GOT3 (cell line): ENCODE measurements at places on chromosomes 1 and 21.

- no peak for DNase-seq
Measured at GRCh38 chr1:117632269-117633067, 26.6 kb downstream of the TENT5C start.

GRCh38 chr1:190344454-190344853 is 133.2 kb downstream of the BRINP3 start:
- DNase-seq: no peak

DNA sequence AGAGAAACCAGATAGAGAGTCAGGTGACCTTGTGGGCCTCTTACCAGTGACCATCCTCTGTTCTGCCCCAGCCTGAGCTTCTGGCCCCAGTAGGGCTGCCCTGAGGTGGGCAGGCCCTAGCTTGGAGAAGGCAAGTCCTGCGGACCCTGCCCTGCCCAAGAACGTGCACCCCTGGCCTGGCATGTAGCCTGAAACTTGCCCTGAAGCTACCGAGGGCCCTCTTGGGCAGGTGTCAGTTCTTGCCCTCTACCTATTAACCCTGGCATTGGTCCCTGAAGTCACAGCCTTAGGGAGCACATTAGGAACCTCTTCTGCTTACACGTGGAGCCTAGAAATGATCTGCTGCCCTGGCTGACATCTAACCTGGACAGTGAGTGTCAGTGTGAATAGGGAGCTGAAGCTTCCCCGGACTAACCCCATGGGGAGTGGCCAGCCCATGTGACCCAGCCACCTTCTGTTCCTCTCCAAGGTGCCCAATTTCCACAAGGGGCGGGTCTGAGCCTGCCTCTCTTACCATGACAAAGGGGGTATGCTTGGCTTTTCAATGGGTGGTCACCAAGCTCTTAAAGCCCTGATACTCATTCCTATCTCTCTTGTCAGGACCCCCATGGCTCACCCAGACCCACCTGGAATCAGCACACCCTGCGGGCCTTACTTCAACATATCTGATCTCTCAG is 163.0 kb downstream of the ZSCAN20 start:
- DNase-seq: no peak

GRCh38 chr1:193157360-193157759 is 29.1 kb downstream of the B3GALT2 start:
- no peak for DNase-seq

DNA sequence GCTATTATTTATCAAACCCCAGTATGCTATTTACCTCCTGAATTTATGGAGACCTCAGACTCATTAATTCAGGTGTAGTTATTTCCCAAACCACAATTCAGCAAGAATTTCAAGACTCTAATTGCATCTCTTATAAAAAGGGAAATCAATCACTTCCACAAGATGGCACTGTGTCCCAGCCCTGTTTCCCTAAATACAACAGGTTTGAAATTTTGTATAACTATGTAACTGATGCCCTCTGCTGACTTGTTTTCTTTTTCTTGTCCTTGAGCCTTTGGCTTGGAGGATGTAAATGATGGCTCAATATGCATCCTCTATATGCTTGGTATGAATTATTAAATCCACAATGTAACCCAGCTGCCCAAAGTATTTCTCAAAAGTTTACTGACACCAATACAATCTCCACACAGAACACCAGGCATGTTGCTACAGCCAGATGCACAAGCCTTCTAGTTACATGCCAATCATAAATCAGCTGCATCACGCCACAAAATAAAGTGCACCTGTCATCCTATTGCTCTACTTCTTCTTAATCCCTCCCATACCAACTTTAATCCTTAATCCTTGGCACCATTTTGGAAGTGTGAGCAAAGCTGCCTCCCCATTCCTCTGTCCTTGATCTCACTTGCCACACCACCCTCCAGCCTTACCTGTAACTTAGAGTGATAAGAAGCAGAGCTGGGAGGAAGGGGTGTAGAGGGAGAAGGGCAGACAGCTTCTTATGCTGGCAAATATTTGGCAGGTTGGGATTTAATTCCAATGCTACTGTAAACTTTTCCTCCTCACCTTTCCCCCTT is 9.0 kb downstream of the C1orf105 start:
- no peak for DNase-seq

DNA sequence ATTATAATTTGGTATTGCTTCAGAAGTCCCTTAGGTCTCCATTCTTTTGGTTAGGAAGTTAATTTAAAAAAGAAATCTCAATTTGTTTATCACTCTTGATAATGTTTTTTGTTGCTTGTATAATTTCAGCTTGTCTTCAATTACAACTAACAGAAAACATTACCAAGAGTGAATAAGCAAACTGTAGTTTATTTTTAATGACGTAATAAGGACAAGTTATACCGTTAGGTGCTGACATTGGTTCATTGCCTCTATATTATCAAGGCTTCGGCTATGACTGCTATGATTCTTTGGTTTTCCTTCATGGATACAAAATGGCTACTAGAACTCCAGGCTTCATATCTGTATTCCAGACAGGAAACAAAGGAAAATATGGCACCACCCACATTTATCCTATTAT is 220.6 kb downstream of the PTGER3 start:
- DNase-seq: no peak

DNA sequence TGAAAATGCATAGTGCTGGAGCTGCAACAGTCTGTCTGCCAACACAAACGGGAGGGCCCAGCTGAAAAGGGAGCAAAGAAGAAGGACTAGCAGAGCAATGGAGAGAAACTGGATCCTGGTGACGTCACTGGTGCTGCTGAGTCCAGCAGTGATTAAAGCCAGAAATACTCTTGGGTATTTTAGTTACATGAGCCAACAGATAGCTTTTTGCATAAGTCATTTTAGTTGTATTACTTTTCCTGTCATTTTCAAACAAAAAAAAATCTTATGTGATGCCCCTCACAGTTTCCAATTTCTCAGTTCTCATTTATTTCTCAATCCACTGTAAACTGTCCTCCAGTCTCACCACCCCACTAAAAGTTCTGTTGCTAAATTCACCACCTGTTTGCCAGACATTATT is 38.7 kb upstream of the NEK7 start:
- DNase-seq: no peak

DNA sequence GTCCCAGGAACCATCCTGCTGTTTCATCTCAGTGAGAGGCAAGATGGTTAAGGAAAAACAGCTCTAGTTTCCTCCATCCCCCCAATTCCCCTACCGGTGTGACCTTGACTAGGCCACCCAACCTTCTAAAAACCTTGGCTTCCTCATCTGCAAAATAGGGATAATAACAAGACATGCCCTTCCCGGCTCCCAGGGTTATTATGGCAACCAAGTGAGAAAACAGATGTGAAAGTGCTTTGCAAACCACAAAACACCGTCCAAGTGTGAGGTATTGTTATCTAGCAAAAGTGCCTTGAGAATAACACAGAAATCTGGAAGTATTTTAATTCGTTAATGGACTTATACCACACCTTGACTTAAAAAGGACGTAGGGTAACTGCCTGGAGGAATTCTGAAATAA is 62.7 kb downstream of the ITPKB start:
- DNase-seq: no peak

- DNase-seq: no peak
Measured at GRCh38 chr1:248703674-248704073, 1.1 kb upstream of the OR14I1 start.

DNA sequence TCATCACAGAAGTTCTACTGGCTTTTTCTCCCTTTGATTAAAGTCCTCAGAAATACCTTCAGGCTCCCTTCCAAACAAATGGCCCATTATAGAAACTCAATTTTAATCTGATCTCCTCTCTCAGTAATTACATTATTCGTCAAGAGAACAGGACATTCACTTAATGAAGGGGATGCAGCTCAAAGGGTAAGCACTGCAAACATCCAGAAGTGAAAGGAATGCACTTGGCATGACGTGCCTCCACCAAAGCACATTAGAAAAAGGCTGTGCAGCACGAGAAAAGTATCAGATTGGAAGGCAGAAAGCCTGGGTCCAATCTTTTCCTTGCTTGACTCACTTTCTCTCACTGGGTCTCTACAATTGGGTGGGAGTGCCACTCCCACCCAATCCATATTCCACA is 222.6 kb upstream of the BEND5 start:
- no peak for DNase-seq

- DNase-seq: no peak
Measured at GRCh38 chr1:98429965-98430443, 231.5 kb upstream of the SNX7 start.

GRCh38 chr1:56180520-56181190 is 398.7 kb downstream of the PLPP3 start:
- DNase-seq: no peak

GRCh38 chr1:65021795-65022194 is 55.4 kb upstream of the JAK1 start:
- no peak for DNase-seq

DNA sequence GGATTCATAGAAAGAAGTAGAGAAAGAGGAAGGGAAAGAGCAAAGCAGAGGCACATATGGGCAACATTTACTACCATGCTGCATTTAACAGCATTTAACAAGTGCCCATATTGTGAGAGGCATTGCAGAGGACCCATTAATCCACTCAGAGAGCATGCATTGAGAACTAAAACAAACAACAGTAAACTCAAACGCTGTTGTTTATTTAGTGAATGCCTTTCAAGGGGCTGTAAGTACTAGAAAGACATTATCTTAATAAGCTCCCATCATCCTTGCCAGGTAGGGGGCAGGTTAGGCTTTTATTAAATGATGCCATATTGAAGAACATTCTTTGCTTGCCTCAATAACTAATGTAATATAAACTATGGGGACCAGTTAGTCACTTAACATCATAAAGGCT is 254.3 kb upstream of the DAB1 start:
- no peak for DNase-seq

GRCh38 chr1:15802234-15802965 is 5.0 kb downstream of the UQCRHL start:
- DNase-seq: no peak

DNA sequence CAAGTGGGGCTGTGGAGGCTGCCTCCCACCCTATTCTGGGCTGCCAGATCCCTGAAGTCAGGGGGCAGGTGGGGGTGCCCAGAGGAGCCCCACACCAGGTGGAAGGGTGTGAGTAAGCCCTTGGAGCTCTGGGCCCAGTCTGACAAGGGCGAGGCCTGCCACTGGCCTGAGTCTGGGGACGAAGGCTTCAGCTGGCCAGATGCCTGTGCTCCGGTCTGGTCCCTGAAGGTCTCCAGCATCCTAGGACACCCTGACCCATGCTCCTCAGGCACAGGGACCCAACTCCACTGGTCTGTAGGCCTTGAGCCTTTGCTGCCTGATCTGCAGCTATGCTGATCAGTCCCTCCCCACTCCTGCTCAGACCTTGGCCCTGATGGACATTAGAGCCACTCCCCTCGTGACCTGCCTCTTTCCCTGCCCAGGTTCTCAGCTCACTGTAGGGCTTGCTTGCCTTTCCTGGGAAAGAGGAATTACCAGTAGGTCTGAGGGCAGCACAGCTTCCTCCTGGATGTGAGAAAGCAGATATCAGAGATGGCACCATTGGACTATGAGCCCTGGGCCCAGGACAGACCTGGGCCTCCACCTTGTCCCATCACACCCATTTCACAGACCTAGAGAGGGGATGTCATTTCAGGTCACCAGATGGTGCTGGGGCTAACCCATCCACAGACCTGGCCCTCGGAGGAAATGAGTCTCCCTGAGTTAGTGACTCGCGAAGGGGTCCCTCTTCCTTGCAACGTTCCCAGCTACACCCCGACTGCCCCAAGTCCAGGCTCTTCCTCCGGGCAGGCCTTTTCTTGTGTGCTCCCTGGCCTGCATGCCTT is 32.8 kb upstream of the CSF3R start:
- no peak for DNase-seq

- DNase-seq: no peak
Measured at GRCh38 chr1:106613068-106613467, 443.4 kb upstream of the PRMT6 start.

DNA sequence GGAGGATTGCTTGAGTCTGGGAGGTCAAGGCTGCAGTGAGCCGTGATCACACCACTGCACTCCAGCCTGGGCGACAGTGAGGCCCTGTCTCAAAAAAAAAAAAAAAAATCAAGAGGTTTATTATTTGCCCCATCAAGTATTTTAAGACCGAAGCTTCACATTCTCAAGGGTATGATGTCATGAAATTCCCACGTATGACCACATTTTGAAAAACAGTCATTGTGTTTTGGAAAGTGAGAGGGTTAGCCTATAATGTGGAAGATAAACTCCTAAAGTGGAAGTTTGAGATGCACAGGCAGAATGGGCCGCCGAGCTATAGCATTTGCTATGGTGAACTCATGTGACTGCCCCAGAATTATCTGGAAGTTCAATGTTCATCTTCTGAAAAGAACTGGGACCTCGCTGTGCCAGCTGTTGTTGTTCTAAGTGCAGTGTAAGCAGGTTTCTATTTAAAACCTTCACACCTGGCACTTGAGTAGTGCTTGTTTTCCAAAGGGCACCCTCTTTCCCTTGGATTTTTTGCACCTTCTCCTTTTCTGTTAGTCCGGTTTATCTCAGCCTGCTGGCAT is 96.9 kb upstream of the SLC25A33 start:
- DNase-seq: no peak

DNA sequence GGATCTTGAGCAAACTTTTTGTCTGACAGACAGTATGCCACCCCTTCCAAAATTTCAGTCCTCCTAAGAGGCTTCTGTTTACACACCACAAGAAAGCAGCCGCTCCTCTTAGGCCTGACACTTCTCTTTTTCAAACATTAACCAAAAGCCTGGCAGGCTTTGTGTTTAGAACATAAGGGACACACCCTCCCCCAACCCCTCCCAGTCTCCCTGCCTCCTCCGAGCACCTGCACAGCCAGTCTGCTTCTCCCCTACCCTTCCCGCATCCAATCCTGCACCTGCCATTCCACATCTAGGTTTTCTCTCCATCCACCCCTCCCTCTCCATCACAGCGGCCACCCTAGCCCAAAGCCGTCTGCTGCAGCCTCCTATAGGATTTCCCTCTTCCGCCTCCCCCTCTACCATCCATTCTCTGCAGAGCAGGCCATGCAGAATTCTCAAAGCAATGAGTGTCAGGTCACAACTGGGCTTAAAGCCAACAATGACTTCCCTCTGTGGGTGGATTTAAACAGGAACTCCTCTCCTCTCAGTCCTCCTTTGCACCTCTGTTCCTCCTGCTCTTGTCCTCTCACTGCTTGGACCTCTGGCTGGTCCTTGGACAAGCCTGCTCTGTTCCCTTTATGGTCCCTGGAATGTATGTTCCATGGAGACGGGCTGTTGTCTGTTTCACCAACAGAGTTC is 478.2 kb downstream of the NPHP4 start:
- no peak for DNase-seq

DNA sequence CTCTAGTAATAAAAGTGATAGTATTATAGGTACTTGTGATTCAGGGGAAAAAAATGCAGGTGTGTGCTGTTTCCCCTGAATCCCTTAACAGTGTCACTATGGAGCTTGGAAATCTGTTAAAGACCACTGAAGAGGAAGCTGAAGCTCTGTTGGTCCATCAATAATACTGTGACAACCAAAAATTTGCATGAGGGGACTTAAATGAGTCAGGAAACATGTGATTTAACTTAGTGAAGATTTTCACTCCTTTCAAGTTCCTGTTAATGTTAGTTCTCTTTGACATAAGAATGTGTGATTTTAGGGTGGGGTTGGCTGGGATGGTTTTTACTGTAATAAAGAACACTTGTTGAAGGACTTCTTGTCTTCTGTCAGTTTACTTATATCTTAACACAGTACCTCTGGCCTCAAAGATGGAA is 32.0 kb downstream of the VANGL2 start:
- DNase-seq: no peak

- DNase-seq: no peak
Measured at GRCh38 chr1:2929335-2929734, 91.9 kb upstream of the ACTRT2 start.
